ENCODE measurements at places on chromosomes 5 and 9.
A peak's percentile ranks its signal among the peaks of the same experiment; 100 is the strongest.

DNA sequence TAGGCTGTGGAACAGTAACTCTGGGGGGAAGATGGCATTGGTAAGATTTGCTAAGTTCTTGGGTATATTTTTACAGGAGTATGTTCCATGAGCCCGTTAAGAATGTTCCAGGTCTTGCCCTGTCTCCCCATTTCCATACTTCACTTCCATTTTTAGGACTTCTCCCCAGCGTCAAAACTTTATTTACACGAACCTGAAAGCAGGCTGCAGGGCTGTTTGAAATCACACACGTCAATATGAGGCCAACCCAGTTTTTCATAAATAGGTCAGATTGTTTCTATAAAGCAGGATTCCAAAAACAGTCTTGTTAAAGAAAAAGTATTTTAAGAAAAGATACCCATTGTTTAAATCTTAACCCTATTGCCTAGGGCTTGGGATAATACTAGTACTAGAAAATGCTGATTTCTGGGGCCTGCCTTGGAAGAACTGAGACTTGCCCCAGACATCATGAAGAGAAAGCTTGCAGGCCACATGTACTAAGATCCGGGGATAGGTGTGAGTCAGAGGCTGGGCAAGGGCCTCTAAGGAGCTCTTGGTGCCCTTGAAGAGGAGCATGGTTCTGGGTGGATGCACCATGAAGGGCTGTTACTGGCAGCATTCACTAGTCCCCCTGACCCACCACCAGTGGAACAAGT, 24.2 kb downstream of the TRIO start:
- no peak for DNase-seq

GRCh38 chr9:125407432-125407973, 145.9 kb downstream of the GAPVD1 start:
- no peak for DNase-seq

DNA sequence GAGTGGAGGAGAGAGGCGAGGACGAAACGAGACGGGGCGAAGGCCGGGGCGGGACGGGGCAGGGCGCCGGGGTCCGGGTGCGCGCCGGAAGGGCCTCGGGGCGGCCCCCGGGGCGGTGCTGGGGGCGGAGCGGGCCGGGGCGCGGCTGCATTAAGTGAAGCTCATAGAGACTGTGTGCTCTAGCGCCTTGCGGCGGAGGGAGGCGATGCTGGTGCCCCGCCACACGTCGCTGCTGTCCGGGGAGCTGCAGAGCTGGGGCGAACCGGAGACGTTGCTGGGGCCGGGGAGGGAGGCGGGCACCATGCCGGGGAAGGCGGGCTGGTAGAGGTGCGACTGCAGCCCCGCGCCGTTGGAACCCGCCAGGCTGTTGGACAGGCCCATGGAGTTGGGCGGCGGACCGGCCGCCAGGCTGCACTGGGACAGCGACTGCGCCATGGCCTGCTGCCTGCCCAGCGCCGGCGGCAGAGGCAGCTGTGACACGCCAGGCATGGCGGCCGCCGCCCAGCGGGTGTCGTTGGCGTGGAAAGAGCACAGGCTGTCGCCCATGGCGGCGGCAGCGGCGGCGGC, 8.3 kb downstream of the OTP start:
- peak; percentile 32 for DNase-seq

DNA sequence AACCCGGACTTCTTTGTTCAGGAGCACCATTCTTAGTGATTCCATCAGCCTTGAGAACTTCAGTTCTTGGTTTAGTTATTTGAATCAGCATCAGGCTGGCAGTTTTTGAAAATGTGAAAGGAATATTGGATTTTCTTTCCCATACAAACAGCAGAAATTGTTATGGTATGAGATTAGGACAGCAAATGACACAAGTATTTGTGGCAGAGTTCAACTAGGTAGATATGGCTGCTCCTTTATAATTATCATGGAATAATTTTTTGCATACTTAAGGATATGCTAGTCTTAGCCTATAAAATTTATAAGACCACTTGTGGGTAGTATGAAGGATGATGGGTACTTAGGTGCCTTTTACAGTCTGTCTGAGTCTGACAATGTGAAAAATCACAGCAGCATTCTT, 25.5 kb downstream of the ERAP2 start:
- no peak for DNase-seq

GRCh38 chr9:70607926-70608325, 193.5 kb upstream of the KLF9 start:
- no peak for DNase-seq

GRCh38 chr5:90472783-90473395, 1.7 kb downstream of the MBLAC2 start:
- no peak for DNase-seq

DNA sequence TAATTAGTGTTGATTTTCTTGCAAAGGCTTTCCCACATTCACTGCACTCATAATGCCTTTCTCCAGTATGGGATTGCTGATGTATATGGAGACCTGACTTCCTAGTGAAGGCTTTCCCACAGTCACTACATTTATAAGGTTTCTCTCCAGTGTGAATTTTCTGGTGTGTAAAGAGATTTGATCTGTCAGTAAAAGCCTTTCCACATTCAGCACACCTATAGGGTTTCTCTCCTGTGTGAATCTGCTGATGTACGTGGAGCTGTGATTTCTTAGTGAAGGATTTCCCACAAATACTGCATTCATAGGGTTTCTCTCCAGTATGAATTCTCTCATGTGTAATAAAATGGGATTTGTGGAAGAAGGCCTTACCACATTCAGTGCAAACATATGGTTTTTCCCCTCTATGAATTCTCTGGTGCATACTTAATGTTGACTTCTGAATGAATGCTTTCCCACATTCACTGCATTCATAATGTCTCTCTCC, 31.1 kb downstream of the ZNF484 start:
- DNase-seq: no peak

DNA sequence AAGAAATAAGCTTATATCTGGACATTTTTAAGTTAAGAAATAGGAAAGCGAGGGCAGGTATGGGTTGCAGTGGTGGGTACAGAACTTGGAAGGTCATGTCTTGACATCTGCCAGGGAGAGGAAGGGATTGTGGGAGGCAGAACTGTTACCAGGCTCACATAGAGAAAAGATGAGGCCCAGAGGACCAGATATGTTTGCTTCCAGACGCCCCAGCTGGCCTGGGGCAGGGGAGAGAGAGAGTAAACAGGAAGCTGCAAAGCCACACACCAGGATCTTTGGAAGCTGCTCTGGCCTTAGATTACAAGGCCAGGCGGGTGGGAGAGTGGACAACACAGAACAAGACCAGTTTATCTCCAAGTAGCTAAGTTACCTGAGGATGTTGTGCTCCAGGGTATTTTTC, 71.2 kb downstream of the MARCHF11 start:
- no peak for DNase-seq

- no peak for DNase-seq
Observed at GRCh38 chr5:169029037-169029436, 271.9 kb downstream of the SLIT3 start.

DNA sequence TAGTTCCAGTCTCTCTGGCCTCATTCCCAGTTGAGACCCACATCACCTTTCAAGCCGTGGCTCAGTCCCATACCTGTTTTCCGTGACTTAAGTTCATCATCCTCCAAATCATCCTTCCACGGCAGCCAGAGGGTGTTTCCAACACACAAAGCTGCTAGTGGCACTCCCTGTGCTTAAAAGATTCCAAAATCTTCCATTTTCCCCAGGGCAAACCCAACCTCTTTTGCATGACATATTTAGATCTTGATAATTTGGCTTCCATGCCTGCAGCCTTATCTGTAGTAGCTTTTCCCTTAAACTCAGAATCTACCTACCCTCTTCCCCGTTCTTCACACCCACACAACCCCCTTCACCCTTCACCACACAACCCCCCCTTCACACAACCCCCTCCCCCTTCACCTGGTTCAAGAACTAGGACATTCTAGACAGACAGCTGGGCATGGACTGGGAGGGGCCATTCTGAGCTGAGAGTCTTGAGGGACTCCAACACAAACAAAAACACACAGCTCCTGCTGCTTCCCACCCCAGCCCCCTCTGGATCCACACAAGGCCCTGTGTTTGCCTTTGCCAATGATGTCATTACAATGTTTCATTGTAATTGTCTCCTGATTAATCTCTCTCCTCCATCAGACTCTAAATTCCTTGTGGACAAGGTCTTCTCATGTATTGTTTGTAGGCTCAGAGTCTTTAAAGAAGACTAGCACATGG, 268.2 kb downstream of the SH3GL2 start:
- no peak for DNase-seq

- DNase-seq: no peak
Observed at GRCh38 chr9:99633265-99633664, 188.4 kb upstream of the NR4A3 start.

GRCh38 chr5:28009576-28009975, 971.2 kb upstream of the CDH9 start:
- DNase-seq: no peak

GRCh38 chr5:6950250-6950649, 237.0 kb downstream of the TENT4A start:
- no peak for DNase-seq

DNA sequence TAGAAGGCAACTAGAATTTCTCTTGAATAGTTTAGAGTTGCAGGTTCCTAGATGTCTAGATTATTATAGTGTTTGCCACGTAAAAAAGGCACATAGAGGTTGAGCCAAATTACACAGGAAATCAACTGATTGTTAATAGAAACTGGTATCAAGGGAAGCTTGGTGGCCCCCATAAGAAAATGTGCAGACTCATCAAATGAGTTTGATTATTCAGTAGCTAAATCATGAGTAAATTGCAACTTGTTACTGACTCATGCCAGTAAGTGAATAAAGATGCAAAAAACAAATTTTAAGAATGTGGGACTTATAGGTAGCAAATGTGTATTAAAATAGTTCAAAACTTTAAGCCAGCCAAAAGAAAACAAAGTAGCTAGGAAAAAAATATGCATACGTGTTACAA, 1078.9 kb upstream of the CDH9 start:
- DNase-seq: no peak

- no peak for DNase-seq
Observed at GRCh38 chr5:137370096-137371071, 128.7 kb downstream of the SPOCK1 start.

- DNase-seq: no peak
Observed at GRCh38 chr5:120771202-120771601, 307.1 kb downstream of the PRR16 start.

DNA sequence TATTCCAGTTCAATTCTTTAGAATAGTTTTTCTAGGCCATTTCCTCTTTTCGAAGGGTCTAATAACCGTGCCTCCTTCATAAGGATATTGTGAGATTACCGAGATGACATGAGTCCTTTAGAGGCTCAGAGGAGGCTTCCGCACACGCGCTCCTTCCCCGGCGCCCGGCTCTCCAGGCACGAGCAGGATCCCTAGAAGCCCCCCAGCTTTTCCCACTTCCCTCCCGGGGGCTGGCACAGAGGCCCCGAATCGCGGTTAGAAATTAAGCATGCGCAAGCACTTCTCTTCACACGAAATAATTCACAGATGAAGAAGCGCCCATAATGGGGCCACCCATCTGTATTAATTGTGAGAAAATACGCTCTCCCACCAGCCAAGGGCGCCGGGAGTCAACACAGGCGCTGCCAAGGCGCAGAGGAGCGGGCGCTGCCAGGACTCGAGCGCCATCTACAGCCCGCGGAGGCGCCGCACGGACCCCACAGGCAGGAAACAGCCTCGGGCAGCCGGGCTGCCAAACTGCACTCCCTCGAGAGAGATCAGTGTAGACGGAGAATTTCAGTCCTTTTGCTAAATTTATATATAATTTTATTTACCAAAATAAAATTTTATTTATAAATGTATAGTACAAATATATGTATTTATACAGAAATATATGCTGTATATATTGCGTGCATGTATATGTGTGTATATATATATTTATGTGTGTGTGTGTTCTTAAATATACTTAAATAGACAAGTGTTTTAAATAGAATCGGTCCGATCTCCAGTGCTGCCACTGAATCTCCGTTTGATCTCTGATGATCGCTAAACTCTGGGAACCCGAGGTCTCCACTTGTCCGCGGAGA, 258.1 kb upstream of the NFIL3 start:
- peak; percentile 45 for DNase-seq

GRCh38 chr9:73847536-73847935, 649.6 kb upstream of the RORB start:
- DNase-seq: no peak

DNA sequence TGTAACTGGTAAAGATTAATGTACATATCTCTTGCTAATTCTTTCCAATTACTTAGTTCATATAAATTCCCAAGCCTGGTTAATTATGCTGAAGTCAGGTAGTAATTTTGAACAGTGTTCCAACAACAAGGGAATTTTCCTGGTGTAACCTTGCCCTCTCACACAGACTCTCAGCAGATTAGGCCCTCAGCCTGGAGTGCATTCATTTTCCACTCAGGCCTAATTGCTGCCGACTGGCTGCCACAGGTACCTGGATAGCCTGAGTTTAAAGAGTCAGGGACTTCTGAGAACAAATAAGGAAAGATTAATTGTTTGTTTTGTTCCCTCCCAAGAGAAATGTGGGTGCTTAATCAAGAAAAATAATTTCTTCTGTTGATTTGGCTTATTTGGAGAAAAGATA, 71.4 kb downstream of the PPIC start:
- no peak for DNase-seq

GRCh38 chr9:14616188-14616982, 76.8 kb downstream of the ZDHHC21 start:
- no peak for DNase-seq

DNA sequence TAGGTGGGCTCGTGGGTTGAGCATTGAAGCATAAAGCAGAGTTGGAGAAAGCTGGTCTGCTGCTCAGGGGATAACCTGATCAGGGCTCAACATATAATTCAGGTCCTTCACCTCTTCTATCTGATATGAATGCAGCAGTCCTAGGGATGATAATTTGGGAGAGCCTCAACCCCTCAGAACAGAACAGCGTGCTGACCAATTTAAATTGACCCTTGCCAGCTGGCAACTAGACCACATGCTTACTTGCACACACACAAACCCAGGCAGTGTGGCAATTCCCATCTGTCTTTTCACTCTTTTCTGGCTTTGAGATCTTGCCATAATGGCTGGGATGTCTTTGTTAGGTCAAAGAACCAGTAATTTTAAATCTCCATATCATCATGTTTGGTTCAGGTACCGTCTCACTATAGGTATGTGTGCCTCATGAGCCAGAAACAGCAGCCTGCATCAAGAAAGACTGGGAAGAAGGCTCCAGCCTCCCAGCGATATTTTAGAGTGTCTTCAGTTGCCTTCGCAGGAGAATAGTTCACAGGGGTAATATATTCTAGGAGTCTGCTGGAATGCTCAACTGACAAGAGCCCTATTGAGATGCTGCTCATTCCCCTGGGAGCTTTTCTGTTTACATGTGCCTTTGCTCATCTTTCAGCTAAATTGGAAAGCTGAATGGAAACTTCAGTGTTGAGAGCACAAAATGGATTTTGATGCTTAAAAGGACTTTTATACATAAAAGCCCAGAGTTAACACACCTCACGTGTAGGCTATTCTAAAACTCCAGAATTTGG, 497.6 kb downstream of the RASEF start:
- DNase-seq: no peak
